ENCODE measurements at places on chromosomes 3 and 15.

- no peak for DNase-seq
Observed at GRCh38 chr3:107432013-107432515, 54.8 kb downstream of the CCDC54 start.

- no peak for DNase-seq
Observed at GRCh38 chr3:14177580-14178246, 688 bp downstream of the XPC start.

GRCh38 chr3:126959921-126960603 is 22.9 kb upstream of the PLXNA1 start:
- no peak for DNase-seq

DNA sequence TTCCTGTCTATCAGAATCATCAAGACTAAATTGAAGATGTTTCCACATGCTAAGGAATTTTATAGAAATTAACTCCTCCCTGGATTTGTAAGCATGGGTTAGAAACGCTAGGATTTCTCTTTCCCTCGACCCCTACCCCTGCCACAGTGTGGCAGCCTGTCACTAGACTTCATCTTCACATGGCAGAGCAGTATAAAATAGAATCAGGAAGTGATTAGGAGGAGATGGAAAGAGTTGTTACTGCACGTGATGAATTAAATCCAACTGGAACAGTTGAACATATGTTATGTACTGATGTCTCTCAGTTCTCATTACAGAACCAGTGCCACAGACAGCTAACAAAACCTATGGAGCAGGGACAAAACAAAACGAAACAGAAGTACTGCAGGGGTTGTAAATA is 130.0 kb upstream of the BNIP2 start:
- DNase-seq = no peak

DNA sequence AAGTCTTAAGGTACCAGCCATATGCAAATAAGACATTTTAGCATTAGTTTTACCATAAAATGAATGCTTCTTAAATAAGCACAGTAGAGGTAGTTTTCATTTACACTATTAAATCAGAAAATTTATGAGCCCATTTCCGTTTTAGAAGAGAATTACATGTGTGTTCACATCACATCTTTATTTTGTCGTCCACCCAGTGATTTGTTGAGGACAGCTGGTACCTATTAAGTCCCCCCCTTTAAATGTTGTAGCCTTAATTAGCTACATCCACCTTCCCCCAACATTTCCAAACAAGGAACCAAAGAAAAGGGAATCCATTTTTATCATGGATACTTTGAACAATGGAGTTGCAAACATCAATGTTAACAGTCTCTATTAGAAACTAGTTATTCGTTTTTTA is 6.8 kb downstream of the IL17RD start:
- no peak for DNase-seq

- DNase-seq = no peak
Observed at GRCh38 chr15:90194655-90195054, 6.5 kb upstream of the SEMA4B start.

- no peak for DNase-seq
Observed at GRCh38 chr15:37940876-37941275, 6.4 kb downstream of the TMCO5A start.

DNA sequence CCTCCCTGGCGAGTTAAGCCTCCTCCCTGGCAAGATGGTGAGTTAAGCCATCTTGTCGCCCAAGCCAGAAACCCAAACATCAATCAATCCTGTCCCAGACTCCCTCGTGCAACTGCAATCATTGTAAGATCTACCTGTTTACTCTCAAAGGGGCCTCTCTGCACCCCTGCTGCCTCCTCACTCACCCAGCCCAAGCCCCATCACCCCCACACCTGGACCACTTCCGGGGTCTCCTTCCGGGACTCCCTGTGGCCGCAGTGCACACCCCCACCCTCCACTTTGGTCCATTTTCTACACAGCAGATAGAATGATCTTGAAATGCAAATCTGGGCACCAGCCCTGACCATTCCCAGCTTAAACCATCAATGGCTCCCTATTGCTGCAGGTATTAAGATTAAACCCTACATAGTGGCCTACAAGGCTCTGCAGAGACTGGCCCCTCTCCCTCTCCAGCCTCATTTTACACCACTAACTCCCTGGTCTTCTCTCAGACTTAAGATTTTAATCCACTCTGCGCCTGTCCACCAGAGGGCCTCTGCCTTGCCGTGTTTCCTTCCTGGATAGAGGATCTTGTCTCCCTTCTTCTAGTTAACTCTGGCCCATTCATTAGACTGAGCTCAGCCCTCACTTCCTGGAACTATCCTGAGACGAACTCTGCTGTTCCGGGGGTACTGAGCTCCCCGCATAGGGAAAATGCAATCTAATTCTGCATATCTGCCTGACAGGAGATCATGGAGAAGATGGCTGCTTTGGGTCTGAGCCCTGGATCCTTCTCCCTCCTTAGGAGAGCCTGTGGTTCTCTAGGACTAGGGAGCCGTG is 41.9 kb upstream of the SLC6A1 start:
- DNase-seq = no peak

GRCh38 chr3:16132190-16132589 is 42.3 kb upstream of the GALNT15 start:
- DNase-seq = no peak

- DNase-seq = no peak
Observed at GRCh38 chr3:42780398-42780797, 7.3 kb upstream of the CCDC13 start.

DNA sequence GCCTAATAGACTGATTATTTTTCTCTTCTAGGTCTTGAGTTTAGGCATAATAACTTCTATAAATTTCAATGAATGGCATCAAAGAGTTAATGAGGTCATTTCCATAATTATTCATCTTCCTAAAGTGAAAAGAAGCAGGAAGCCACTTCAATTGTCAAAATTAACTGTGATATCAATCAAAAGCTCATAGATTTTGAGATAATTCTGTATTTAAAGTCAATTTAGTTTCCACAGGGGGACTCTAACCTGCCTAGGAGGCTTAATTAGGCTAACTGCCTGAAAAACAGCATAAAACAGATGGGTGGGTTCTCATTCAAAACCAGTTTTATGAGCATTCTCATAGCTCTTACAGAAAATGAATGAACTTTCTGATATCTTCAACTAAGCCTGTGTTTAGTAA is 177.8 kb downstream of the OTOL1 start:
- no peak for DNase-seq
